Activated naive CD4-positive, alpha-beta T cell treated with anti-CD3 and anti-CD28 coated beads, Interleukin-2, amount 10 ng/mL, durations not matched to agents 7 days and 5 days (primary cell): ENCODE measurements at places on chromosomes 5 and 9.

DNA sequence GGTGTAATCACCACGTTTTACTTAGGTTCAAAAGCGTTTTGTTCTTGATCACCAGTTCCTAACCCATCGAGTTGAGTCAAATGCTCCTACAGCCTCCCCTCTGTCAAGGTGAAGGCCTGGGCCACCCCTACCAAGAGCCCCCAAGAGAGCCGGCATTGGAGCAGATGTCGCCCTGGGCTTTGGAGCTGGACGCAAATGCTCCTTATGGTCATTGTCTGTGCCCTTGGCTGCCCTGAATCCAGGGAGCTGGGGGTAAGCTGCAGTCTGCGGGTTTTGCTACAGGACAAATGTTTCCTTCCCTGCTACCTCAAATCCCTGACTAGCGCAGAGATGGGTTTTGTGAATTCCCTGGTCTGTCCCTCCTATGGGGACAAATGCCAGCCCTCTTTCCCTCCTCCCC is 4.9 kb downstream of the RNF183 start:
- DNase-seq = no peak

DNA sequence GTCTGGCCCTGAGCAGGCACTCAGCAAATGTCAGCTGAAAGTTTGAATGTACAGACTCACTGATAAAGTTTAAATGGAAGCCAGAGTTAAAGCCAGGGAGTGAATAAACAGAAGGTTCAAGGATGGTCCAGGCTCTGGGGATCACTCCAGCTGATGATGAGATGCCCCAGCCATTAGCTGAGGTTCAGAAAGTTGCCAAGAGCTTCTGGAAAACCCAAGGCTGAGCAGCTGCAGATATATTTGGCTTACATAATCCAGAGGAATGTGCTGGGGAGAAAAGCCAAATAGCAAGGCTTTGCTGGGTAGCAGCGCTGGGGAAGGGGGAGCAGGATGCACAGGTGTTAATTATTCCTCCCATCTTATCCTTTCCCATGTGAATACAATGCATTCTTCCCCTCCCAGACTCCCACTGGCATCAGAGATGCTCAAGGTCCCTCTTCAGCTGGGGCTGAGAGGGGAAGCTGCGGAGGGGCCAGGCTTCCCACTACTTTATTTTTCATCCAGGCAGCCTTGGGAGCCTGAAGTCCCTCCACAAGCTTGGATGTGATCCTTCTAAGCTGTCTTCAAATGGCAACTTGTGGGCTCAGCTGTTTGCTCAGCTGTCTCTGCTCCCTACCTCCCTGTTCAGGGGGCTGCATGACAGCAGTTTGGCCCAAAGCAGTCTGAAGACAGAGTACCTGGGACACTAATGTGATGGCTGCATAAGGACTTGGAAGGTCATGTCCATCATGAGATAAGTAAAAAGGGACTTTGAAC is 341.2 kb downstream of the TRIM32 start:
- DNase-seq = no peak

DNA sequence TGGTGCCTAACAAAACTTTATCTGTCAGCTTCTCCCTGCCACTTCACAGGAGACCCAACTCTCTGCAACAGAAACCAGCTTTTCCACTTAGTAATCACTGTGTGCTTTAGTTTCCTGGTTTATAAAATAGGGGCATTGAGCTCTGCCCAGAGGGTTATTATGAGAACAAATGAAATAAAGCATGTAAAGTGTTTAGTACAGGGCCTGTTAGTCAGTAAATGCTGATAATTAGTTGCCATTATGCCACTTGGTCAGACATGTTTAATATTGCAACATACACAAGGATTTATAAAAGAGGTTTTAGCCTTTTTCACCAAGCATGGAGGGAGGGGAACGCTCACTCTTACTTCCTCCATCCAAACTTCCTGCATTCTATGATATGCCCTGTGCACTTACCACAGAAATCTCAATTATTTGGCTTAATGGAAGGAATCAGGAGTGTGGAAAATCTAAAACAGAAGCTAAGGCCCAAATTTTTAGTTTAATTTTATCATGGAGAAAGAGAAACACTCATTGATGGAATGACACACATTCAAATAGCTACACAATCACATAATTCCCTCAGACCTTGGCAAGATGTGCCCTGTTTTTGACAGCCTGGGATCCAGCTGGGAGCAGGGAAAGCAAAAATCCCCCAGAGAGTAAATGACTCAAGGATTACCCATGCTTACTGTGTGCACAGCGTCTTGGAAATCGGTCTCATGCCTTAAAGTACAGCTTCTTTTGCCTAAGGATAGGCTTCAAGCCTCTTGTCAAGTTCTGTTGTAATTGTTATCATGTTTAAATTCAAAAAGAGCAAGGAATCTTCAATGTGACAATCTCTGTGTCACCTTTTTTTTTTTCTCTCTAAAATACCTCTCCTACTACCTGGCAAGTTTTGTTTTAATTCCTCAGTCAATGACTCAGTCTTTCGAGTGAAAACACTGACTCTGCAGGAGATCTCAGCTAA is 34.0 kb downstream of the ZNF474 start:
- DNase-seq = no peak

GRCh38 chr9:118059484-118060278 is 355.5 kb downstream of the TLR4 start:
- DNase-seq = peak; percentile 46

DNA sequence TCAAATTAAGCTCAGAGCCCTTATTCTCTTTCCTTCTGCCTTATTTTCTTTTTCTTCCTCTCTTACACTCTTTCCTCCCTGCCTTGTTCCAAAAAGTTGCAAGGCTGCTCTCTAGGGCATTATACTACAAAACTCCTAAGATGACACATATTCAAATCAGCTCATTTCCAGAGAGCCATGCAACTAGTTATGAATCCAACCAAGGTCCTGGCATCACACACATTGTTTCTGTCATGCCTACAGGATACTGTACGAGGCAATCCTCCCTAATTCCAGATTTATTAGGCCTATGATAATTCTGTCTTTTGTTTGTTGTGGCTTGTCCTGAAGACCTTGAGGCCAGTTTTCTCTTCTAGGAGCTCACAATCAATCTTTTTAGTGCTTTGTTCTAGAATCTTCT is 87.0 kb upstream of the TBCA start:
- no peak for DNase-seq
